ENCODE measurements at places on chromosomes 13 and 19.

DNA sequence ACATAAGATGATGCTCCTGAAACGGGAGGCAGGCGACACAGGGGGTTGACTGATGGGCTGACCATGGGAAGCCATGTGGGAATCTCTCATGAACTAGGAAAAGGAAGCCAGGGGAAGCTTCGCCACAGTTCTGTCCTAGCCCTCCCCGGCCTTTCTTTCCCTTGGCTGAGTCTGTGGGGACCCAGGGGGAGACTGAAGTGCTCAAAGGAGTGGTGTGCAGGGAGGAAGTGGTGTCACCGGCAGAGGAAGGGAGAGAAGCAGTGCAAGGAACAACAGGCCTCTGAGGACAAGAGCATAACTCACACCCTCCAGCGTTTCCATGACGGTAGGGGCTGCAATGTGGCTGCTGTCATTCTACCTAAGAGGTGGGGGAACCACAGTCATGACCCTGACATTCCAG, 1.1 kb downstream of the KIR3DL3 start:
- DNase-seq: no peak

DNA sequence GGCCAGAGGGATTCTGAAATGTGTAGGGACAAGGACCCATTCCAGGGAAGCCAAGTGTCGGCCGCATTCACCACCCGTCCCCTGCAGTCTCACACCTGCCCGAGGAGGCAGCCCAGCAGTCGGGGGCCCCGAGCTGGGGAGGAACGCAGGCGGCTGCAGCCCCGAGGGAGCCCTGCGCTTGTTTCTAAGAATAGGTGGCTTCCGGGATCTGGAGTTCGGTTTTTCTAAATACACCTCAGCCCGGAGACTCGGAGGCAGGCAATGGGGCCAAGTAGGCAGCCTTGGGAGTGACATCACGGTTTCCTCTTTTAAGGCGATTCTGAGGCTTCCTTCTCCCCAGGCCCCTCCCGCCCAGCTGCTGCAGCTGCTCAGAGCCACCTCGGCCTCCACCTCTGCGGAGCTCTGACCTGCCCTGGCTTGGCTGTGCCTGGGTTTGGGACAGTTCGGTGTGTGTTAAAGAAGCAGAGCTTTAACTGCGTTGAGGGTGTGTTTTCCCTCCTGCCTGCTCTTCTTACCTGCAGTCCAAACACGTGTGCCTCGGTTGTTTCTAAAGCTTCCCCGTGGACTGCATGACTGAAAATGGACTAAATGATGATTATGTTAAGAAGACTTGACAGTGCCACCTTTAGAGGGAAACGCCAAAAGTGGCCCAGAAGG, 80.5 kb downstream of the COL4A2 start:
- DNase-seq: no peak

DNA sequence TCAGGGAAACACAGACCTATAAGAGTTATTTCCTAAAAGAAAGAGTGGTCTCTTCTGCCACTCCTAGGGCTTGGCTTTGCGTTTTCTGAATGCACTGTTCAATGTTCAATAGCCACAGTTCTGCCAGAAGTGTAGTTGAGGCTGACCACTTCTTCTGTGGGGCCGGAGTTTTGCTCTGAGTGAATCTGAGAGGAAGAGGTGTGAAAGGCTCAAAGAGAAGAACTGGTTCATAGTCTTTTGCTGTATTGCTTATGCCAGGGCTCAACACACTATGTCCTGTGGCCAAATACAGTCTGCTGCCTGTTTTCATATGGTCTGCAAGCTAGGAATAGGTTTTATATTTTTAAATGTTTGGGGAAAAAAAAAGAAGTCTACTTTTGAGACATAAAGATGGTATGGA, 128.2 kb downstream of the STOML3 start:
- DNase-seq: no peak

DNA sequence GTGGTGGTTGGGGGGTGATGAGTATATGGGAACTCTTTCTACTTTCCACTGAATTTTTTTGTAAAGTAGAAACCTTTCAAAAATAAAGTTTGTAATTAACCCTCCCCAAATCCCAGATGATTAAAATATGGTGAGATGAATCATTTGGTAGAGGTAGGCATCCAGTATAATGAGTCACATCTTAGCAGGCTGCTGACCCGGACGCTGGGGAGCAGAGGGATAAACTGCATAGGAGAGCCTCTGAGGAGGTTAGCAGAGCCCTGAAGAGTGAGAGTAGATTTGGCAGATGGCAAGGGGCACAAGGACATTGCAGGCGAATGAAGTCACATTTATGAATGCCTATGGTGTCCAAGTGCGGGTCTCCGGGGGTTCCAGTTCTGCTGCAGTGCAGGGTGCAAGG, 293.8 kb downstream of the FGF9 start:
- DNase-seq: no peak

- no peak for DNase-seq
Measured at GRCh38 chr19:2231621-2232221, 4.4 kb downstream of the PLEKHJ1 start.

GRCh38 chr13:26992951-26993719, 178.5 kb downstream of the USP12 start:
- DNase-seq: no peak

DNA sequence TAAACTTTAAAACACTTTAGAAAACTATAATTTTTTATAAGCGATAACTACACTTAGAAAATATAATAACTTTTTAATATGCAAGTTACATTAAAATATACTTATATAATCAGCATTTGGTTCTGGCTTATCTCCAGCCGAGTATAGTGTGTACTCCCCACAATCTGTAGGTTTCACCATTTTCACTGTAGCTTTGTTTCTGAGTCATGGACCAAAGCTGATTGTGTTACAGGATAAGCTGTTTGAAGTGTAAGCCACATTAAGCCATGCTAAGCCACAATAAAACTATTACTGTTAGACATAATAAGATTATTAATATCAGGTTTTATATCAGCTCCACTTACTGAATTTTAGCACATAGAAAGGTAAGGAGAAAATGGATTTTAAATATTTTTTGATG, 43.8 kb downstream of the CCDC122 start:
- no peak for DNase-seq

DNA sequence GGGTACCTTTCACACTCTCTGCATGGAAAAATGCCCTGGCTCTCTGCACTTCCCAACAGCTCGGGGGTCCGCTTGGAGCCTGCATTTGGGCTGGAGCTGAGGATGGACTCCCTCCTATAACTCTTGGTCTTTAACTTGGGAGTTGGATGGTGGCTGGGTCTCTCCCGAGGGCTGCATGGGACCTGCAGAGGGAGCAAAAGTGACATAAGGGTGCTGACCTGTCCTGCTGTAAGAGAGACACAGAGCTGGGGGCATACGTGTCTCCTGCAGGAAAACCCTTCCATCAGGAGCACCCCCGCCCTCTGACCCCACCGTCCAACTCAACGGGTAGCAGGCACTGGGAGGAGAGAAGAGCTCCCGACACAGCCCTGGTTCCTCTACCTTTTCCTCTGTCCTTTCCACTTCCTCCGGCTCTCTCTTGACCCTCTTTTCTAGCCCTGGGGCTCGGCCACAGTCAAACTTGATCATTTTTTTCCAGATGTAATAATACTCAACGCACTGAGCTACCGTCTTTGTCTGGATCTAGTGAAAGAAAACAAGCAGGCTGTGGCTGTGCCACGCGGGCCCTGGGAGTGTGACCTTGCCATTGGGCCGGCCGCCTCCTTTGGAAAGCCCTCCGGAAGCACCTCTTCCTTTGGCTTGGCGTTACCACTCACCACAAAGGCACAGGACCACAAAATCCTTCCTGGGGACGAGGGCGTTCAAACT, 6.8 kb upstream of the NAPA start:
- no peak for DNase-seq

GRCh38 chr13:97131447-97131846, 90.7 kb upstream of the MBNL2 start:
- DNase-seq: no peak

DNA sequence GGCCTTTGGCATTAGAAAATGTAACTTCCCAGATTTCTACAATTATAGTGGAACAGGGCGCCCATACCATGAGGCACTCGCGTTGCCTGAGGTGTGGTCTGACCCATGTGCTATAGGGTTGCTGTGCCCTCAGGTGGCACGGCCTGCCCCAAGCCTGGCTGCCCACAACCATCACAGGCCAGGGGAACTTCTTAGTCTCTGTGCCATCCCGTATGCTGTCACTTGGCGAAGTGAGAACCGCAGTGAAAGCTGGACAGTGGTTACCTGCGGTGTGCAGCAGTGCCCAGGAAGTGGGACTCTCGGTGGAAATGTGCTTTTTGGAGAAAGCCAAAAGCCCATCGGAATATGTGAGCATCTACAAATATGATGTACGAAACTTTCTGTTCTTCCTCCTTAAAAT, 88.2 kb upstream of the GPR183 start:
- DNase-seq: no peak

DNA sequence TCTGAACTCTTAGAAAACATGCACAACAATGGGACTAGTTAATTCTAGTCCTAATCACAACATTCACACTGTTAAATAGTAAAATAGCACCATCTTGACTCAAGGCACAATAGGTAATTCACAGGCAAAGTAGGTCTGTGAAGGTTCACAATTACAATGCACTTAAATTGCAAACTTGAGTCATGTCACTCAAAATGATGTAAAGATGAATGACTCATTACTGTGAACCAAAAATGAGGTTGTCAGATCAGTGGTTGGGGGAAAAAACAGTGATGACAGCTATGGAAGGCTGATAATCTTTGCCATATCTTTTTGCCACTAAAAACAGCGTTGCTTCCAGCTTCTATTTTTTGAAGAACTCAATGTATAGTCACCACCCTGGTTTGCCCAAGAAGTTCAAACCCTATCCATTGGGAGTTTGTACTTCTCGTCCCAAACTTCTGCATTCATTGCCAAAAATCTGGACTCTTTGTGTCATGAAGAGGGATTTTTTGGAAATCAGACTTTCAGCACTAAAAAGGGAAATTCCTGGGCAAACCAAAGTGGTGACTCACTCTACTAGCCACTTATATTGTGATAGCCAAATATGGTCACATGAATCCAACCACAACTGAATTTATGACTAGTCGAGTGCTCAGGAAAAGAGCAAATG, 200.9 kb upstream of the TMTC4 start:
- DNase-seq: no peak

GRCh38 chr13:98216711-98217285, 39.7 kb upstream of the RNF113B start:
- DNase-seq: no peak

- no peak for DNase-seq
Measured at GRCh38 chr13:40476175-40476958, 190.1 kb downstream of the FOXO1 start.

DNA sequence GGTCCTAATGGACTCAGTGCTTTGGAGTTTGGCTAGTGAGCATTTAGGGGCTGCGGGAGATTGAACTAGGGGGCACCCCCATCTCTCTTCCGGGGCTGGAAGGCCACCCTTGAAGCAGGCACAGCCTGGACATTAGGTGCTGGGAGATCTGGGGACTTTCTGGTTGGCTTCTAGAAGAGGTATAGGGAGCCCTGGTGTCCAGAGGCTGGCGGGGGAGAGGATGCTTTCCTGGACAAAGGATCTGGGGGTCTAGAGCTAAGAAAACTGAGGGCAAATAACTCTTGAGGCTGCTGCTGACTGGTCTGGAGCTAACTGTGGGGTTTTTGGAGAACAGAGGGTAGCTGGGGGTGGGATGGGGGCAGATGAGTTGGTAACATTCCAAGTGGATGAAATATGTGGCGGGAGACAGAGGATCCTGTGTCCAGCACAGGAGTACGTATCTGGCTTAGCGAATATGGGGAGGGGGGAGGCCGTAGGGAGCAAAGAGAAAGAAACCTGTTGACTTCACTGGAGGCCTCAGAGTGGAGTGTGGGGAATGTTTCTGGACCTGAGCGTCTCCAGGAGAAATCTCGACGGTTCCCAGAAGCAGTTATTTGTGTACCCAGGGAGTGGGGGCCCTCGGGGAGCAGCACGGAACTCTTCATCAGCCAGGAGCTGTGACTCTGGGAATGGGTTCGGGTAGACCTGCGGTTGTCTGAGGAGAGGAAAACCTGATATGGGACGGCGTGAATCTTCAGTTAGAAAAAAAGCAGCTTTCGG, 1.4 kb downstream of the HNRNPUL1 start:
- DNase-seq: no peak

DNA sequence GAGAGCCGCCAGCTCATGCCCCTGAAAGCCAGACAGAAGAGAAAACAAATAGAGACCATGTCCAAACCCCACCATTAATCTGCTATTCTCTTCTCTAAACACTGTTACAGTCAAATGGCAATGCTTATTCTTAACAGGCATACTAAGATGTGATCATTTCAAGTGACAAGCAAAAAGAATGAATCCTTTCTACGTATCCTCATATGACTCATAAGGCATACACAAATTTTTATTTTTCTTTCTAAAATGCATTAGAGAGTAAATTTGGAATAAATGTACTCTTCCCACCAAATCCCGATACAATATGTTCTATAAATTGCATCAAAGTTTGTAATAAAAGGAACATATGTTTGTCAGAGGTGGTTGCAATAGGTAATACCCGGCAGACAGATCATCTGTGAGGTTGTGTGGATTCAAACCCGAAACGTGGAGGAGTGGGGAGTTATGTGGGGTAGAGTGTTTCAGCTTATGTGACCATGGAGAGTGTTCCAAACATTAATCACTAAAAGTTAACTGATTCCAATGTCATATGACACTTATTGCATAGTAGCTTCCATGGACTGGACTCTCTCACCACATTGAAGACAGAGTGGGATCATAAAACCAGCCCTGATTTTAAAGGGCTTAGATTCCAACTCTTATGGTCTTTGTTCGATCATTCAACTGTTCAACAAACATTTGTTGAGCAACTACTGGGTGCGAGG, 213.1 kb downstream of the DCLK1 start:
- DNase-seq: no peak

- no peak for DNase-seq
Measured at GRCh38 chr13:35714588-35715377, 238.3 kb upstream of the MAB21L1 start.

GRCh38 chr19:10412257-10412977, 7.9 kb upstream of the PDE4A start:
- no peak for DNase-seq

DNA sequence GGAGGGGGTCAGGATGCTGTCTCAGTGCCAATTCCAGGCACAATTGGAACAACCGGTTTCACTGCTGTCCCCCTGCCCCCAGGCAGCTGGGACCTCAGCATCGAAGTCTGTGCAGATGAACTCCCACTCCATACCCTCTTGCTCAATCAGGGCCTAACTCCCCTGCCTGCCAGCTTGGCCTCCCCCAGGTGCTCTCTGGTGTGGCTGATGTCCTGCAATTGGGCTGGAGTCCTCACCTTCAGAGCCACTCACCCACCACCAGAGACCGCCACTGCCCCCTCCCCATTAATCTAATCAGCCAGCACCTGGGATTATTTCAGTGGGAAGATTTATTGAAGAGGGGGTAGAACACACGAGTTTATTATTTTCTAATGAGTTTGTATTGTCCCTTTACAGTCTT, 118.8 kb downstream of the MIPEP start:
- no peak for DNase-seq

DNA sequence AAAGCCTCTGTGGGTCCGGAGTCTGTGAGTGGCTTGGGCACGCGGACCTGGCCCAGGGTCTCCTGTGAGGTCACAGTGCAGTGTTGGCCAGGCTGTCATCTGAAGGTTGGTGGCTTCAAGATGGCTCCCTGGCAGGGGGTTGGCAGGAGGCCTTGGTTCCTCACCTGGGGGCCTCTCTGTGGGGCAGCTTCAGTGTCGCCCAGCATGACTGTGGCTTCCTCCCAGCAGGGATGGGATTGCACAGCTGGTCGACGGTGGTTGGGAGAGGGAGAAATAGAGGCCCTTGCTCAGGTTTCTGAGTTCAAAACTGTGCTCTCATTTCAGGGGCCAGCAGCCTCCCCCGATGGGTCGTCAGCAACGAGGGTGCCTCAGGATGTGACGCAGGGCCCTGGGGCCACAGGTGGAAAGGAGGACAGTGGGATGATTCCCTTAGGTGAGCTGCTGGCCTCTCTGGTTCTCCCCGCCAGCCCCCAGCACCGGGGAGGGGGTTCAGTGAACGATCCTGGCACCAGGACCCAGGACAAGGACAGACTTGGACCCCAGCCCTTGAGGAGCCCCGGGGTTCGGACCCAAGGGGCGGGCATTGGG, 17.2 kb downstream of the ZNF444 start:
- DNase-seq: no peak

All from stimulated activated CD8-positive, alpha-beta memory T cell treated with anti-CD3 and anti-CD28 coated beads, Interleukin-7, amount 100 ng/mL, for 1 hour (primary cell).